ENCODE measurements at places on chromosomes 5 and 9.

GRCh38 chr5:94240993-94241651, 377.3 kb downstream of the KIAA0825 start:
- DNase-seq, result no peak

GRCh38 chr9:109972026-109972882, 192.3 kb downstream of the PALM2AKAP2 start:
- no peak for DNase-seq

DNA sequence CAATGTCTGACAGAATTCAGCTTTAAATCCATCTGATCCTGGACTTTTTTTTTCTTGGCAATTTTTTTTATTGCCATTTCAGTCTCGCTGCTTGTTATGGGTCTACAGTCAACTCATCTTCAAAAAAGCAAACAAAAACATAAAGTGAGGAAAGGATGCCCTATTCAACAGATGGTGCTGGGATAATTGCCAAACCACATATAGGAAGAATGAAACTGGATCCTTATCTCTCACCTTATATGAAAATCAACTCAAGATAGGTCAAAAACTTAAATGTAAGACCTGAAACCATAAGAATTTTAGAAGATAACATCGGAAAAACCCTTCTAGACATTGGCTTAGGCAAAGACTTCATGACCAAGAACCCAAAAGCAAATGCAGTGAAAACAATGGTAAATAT, 389.1 kb upstream of the ST8SIA4 start:
- no peak for DNase-seq

DNA sequence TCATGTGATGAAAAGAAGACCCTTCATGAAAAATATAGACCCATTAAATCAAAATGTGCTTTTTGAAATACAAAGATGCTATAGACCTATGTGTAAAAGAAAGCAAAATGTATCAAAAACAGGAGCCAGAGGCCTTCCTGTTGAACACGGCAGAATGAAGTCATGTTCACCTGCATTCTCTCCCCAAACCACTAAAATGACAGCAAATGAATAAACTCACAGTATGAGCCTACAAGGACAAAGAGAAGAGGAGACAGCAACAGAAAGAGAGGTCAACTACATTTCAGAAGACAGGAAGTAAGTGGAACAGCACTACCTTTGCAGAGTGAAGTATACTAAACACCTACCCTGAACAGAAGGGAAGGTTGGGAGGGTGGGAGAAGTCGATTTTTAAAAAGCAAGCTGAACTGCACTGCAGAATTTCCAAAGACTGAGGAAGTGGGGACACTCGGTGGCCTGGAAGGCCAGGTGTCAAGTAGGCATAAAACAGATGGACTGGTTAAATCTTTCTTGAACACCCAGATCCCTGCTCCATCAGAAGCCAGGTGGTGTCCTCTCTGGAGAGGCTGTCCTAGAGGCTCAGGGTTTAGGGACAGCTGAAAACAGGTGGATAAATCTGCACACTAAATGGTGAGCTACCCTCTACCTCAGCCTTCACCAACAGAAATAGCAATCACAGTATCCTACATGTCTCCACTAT, 48.9 kb downstream of the MED27 start:
- no peak for DNase-seq

DNA sequence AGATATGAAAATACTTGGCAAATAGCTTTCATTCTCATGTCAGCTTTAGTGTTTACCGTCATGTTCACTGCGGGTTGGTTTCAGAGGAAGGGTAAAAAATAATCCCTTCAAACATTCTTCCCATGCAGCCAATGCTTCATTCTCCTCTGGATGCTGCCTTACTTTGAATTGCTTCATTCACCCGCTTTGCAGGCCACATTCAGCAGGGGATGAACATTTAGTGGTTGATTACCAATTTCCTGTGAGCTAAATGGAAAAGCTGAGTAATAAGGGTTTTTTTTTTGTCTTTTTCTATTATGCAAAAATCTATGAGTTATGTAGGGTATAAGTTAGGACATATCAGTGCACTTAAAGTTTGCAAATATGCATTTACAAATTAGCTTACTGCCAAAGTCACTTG, 96.3 kb upstream of the MEF2C start:
- no peak for DNase-seq

DNA sequence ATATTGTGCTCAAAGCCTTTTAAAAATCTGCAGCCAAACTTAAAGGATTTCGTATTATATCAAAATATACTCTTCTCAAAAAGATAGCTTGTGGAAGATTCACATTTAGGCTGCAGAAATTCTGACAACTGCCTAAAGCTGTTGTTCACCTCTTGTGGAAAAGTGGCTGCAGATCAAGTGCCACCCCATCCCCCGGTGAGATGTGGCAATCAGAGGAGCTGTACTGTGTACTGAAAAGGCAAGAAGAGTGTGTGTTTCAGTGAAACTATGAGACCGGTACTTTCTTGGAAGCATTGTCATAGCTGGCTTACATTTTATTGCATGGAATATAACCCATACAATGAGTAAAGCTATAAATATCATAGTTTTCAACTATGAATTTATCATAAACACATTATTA, 64.3 kb downstream of the CDH18 start:
- no peak for DNase-seq

GRCh38 chr5:149211566-149211965, 60.1 kb upstream of the AFAP1L1 start:
- no peak for DNase-seq

GRCh38 chr9:26744191-26744965, 148.2 kb downstream of the CAAP1 start:
- DNase-seq, result no peak

GRCh38 chr5:173333925-173334661, 5.9 kb upstream of the STC2 start:
- no peak for DNase-seq

GRCh38 chr5:54895816-54896341, 89.5 kb downstream of the ESM1 start:
- DNase-seq, result no peak

- DNase-seq, result no peak
Measured at GRCh38 chr5:66987949-66988838, 208.4 kb downstream of the CD180 start.

- DNase-seq, result no peak
Measured at GRCh38 chr9:71058660-71059059, 62.8 kb downstream of the TRPM3 start.

DNA sequence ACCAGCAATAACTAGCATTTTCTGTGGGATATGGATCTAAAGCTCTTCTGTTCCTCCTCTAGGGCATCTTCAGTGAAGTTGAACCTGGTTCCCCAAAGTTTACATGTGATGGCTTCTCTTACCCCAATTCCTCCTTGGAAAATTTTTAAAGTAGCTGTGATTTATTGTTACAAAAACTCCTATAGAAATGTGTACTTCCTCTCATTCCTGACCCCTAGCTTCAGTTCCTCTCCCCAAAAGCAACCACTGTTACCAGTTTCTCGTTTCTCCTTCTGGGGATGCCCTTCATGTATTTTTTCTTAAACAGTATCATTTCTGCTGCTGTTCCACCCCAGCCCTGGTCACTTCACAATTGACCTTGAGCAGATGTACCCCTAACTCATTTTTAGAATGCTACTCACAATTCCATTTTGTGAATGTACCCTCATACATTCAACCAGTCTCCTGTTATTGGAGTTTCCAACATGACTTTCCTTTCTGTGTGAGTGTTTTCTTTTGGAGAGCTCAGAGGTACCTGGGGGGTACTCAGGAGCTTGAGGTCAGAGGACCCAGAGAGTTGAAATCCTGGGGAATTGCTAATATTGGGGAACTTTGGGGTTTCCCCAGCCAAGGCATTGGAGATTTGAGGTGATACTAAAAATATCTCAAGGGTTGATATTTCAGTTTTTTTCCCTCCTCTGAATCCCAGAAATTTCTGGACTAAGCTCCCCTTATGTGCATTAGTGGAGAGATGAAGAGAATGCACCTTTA, 18.6 kb upstream of the GLRX start:
- DNase-seq, result no peak

DNA sequence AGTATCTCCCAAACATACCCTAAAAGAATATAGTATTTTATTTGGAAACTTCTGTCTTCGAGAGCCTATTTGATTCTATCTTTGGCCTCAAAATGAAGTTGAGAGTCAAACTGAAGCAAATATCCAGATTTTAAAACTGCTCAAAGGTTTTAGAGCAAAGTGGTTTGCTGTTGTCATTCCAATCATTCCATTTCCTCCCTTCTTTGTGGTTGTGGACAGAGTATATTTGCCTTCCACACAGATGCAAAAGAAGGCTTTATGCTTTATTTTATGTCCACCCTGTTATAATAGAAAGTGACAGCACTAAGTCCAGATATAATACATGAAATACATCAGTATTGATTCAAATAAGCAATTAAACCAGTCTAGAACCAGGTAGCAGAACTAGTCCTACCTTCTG, 12.4 kb downstream of the GZMK start:
- DNase-seq, result no peak

- DNase-seq, result no peak
Measured at GRCh38 chr5:133050521-133050920, 1.3 kb upstream of the HSPA4 start.

DNA sequence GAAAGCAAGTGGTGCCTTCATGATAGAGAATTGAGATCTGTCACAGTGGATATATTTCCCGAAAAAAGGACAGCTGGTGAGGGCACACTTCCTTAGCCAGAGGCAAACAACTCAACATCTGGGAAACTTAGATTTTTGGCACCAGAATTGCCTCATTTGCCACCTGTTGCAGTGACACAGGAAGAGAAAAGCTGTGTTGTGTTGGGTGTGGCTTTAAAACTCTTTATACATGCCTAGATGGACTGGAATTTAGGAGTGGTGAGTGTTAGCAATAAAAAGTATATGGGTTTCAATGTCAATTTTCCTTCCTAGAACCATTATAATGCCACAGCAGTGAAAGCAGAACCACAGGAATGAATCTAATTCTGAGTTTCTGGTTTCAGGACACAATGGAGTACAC, 62.6 kb upstream of the CEMIP2 start:
- DNase-seq, result no peak

DNA sequence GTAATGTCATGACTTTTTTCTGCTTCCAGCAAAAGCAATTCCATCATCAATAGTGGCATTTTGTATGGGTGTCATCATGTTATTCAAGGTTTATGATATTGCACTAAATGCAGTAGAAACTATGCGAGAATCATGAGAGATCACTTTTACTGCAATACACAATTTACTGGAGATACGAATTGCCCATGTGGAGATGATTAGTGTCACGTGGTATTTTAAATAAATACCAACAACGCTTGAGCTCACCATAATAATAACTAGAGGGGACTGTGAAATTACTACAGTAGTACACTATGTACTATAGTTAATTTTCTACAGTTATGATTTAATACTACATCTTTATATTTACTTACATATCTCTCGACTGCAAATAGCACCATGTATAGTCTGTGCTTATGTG, 49.7 kb downstream of the FAM174A start:
- no peak for DNase-seq

- DNase-seq, result no peak
Measured at GRCh38 chr5:761854-762710, 22.4 kb downstream of the ZDHHC11B start.

DNA sequence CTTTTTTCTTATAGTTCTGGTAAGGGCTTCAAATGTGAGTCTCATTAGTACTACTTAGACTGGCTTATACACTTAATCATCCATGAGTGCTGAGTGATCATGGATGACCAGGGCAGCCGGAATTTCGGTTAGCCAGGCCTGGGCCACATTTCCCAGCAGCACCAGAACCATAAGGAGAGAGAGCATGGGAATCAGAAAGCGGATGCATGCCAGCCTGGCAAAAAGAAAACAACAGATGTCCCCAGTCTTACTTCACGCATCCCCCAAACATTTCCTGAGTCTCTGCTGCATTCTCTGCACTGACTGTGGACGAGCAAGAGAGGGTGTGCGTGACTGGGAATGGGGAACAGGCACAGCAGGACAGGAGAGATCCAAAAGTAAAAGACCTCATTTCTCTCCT, 371.1 kb upstream of the ZNF608 start:
- DNase-seq, result no peak

- no peak for DNase-seq
Measured at GRCh38 chr9:123267481-123268198, 746 bp downstream of the STRBP start.

DNA sequence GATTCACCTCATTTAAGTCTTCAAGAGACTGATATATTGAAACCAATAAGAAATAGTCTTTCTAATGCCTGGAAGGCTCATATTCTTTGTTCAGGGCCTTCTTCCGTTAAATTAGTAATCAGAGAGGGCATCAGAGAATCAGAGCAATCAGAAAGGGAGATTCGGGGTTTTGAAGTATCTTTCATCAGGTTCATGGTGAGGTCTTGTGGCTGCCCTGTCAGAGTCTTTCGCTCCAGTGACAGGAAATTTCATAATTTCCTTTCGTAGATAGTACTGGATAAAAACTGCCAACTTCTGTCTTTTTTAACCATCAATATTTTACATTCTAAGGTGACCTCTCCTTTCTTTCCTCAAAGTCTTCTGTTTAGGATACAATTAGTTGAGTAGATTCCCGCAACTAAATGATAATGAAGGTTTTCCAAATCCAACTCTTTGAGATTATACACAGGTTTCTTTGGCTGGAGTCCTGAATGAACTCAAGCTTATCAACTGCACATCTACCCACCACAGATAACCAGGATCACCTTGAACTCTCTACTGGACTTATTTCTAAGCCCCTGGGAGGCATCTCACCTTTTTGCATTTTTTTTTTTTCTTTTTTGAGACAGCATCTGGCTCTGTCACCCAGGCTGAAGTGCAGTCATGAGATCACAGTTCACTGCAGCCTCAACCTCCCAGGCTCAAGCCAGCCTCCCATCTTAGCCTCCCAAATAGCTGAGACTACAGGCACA, 5.5 kb downstream of the IL31RA start:
- no peak for DNase-seq
